Cerebellar cortex (tissue), 1 donor: ENCODE measurements at places on chromosomes 5 and 9.
A peak's percentile ranks its signal among the peaks of the same experiment; 100 is the strongest.

DNA sequence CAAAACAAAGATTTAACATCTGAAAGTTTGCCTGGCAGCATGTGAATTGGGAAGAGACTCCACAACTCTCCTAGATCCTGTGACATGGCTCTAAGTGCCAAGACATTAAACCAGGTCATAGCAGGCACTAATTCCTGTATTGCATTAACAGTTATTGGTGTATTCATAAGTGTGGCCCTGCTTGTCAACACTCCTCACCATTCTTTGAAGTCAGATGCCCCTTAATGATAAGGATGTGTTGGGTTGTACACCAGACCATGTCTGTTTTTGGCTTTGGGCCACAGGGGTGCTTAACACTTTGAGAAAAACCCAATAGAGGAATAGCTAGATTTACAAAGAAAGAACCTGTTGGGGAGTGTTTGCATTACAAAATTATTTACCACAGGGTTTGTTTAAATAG is 43.4 kb upstream of the PDE8B start:
- no peak for DNase-seq

DNA sequence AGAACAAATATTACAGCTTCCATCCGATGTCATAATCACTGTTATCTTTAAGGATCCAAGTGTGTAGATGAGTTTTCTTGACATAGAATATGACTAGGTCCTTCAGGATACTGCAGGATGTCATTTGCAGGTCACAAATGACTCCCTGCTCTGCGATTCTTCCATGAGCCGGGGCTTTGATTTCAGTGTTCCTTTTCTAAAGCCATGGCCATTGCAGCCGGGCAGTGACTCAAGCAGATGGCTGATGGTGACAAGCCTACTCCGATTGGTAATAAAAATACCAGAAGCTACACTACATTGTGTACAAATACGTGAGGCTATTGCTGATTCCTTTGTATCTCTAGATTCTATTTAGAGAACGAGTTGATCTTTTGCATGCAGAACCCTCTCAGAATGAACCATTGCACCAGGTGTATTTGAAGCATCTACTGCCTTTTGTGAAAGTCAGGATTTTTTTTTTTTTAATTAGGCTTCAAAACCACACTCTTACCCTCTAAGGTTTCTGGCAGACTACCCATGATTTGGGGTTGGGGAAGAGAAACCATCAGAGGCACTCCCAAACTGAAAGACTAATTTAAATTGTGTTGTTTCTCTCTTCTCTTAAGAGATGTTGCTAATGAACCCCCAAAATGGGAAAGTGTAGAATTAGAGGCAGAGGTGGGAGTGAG is 271.0 kb upstream of the ADRA1B start:
- no peak for DNase-seq

DNA sequence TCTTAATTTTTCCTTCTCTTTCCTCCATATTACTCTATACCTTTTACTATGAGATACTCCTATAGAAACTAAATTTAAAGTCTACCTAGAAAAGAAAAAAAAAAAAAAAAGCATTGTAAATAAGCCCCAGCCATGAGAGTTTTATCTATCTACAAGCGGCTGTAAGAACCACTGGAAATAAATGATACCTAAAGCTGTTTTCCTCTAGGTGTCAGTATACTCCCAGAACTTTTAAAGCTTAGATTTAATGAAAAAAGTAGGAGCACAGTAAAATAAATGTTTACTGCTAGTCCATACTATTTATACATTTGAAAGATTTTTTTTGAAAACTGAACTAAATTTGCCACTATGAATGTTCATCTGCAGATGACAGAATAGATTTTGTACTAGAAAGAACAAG is 26.2 kb downstream of the TYRP1 start:
- peak; percentile 72 for DNase-seq

DNA sequence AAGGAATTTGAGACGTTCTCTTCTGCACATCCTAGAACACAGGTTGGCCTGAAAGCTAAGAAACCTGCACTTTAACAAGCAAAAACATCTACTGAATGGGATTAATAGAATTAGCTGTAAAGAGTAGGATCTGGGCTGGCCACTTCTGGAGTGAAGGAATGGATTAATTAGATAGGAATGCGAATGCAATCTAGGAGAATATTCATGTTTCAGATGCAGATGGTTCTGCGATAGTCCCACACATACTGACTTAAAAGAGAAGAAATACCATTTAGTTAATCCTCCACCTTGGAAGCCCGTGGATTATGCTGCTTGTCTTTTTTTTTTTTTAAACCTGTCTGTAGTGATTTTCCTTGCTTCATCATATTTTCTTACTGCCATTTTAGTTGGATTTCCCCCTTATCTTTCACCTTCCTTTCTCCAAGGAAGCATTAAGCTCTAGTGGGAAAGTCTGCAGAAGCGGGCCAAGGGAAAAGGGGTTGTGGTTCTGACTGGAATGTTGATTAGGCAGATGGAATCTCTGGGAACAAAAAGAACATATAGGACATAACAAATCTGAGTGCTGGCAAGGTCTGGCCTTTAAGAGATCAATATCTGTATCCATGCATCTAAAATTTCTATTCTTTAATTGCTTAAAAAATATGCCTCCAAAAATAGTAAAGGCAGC is 152.4 kb downstream of the ALDH1A1 start:
- no peak for DNase-seq

- no peak for DNase-seq
Measured at GRCh38 chr5:74647096-74647495, 6.6 kb upstream of the ENC1 start.

DNA sequence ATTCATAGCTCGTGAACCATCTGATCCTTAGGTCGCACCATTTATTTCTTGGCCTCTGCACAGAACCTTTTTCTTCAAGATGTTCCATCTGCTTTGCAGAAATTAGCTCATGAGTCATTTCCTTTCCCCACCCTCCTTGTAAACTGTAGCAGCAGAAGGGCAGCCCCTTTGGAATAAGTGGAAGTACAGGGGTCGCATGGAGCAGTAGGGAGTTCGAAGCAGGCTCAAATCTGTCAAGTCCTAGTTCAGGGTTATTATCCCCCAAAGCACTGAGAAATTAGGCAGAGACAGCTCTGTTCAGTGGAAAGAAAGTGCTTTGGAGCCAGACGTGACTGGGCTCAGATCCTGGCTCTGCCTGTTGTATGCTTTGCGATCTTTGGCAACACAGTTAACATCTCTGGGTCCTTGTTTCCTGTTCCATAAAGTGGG is 84.2 kb downstream of the SGCD start:
- no peak for DNase-seq

DNA sequence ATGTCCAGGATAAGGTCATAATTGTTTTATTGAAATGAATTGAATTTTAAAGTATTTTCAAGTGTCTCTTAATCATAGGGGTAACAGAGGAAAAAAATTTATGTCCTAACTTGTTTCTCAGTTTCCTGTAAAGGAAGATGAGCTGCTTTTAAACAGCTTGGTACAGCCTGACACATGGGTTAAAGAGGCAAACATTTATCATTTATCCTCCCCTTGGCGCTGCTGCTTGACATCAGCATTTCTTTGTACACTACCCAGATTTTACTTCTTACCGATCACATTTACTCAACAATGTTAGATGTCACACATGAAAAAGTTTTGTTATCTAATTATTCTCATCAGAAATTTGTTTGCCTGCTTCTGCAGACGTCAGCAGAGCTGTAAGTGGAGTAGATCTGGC is 79.4 kb upstream of the CTSL start:
- no peak for DNase-seq

- DNase-seq = no peak
Measured at GRCh38 chr9:7982907-7983306, 183.3 kb upstream of the DMAC1 start.

DNA sequence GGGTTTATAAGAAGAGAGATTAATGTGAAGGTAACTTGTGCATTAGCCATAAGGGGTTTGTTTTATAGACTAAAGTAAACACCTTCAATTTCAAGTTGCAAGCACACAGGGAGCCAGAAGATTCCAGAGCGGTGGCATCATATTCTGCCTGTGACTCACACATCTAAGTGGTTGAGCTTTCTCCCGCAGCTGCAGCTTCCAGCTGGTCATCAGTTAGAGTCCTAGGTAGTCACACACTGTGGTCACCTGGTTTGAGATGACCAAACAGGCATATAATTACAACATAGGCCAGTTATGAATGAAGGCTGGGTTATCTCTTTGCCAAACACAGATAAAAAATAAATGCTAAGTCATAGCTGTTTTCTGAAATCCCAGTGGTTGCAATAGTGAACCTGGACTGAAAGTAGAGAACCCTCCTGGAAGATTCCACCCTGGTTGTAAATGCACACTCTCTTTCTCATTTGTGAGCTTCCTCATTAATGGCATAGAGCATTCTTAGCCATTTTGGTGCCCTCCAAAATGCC is 171.3 kb downstream of the GDNF start:
- no peak for DNase-seq

- no peak for DNase-seq
Measured at GRCh38 chr5:145912019-145912418, 24.4 kb upstream of the SH3RF2 start.

DNA sequence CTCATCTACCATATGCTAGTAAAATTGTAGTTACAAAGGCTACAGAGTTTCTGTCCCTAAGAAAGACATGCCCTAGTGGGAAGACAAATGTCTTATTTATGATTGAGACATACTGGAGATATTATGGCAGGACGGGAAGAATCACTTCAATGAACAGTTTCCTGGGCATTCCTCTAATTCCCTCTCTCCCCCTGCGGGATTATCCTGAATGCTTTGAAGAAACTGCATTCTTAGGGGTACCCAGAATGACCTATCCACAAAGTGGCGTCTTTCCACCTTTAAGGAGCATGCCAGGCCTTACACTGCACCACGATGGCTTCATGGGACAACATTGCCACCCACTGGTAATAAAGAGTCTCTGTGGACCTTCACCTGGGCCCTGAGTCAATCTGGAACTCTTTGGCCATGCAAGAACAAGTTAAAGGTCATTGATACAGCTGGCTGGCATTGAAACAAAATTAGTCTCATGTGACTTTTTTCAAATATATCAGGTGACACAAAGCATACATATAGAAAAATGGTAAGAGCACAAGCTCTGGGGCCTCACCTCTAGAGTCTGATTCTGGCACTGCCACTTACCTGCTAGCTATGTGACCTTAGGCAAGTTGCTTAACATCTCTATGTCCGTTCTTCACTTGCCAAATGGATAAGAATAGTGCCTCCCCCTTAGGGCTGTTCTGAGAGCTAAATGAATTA is 32.0 kb downstream of the ANKRD55 start:
- peak; percentile 37 for DNase-seq

DNA sequence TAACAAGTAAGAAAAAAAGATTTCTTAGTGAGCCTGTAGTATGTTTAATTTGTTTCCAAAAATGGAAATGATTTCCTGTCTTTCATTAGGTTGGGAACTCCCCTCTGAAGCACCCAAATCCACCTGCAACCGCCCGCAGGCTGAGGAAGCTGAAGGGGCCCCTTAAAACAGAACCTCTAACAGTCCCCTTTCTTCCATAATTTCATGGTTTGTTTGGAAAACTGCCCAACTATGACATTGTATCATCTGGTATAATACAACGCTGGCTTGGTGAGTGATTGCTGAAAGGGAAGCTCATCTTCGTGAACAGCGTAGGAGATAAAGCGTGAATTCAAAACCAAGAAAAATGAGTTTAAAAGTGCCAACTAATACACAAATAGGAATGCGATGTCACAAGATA is 215.5 kb downstream of the FSTL4 start:
- no peak for DNase-seq

- DNase-seq = no peak
Measured at GRCh38 chr9:137544176-137544760, 5.9 kb downstream of the PNPLA7 start.

GRCh38 chr5:82487131-82487530 is 209.0 kb upstream of the RPS23 start:
- no peak for DNase-seq

DNA sequence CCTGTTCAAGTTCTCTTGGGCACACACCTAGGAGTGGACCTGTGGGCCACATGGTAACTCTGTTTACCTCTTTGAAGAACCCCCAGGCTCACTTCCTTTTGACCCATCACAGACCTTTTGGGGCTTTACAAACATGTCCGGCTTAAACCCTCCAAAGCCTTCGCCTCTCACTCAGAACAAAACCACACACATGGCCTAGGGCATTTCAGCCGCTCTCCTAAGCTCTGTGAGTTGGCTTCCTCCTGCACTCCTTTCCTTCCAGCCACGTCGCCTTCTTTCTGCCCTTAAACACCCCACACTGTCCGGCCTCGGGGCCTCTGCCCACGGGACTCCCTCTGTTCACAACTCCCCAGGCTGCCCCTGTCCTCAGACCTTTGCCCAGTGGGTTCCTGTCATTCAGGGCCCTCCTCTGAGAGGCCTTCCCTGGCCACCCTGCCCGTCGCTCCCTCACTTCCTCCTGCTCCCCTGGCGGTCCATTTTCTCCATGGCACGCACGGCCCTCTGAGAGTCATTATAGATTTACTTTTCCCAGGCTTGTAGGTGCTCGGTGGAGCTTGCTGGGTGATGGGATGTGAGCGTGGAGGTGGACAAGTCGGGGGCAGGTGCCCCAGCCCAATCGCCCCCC is 1.9 kb downstream of the DOK3 start:
- DNase-seq = no peak

DNA sequence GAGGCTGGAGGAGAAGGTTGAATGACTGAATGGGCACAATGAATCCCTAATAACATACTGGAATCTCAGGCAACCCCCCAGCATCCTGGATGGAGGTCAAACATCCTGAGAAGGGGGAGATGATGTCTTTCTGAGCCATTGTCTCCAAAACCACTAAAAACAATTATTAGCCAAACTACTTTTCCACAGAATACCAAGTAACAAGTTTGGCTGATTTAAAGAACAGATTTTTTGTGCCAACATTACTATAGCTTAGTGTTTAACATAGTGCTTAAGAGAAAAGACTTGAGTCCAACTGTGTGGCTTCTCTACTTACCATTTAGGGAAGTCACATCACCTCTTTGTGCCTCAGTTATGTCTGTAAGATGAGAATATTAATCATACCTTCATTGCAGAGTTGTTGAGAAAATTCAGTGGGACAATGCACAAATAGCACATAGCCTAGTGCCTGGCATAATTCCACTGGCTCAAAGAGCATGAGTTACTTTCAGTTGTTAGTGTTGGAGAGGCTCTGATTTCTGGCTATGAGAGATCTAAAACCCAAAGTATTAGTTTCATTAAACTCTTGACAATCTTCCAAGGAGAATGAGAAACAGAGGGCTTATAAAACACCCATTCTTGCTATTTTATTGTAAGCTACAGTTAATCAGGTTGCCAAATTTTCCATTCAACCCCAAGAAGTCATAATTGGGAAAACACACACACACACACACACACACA is 111.3 kb upstream of the NR3C1 start:
- no peak for DNase-seq

DNA sequence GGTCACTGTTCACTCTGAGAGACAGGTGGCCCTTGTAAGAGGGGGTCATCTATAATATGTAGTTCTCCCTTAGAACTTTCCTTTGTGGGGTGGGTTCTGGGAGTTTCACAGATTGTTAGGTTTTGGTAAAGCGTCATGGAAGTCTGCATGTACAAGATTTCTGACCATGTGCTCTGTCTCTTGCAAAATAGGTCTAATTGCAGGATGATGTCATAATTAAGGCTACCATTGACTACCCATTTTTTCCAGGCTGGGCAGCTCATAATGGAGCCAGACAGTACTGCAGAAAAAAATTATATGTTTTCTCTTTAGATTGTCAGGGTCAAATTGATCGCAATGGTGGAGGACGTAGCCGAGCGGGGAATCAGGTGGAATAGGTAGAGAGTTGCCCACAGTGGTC is 3.7 kb upstream of the GM2A start:
- DNase-seq = no peak

- DNase-seq = no peak
Measured at GRCh38 chr9:112371060-112371459, 8.8 kb upstream of the HSDL2 start.

GRCh38 chr9:123417289-123418051 is 61.5 kb downstream of the CRB2 start:
- DNase-seq = no peak

GRCh38 chr9:33320568-33321261 is 30.4 kb downstream of the NFX1 start:
- DNase-seq = no peak
